Posterior cingulate gyrus (tissue), 11 donors: ENCODE measurements at places on chromosomes 3 and 15.

GRCh38 chr15:48794697-48795134 lies 16.2 kb downstream of the CEP152 start:
- DNase-seq: no peak

DNA sequence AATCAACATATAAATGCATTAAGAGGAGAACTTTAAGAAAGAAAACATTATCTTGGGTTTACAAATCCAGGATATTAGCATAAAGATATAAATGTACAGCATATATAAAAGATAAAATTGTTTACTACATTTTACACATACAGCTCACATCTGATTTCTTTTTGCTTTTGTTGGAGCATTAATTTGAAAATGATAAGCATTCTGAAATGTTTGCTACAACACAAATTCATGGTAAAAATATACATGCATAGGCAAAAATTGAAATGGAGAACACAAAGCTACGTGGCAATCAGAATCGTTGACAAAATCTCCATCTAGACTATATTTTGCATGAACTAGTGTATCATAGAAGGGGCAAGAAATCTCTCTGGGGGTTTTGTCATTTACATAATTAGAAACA lies 159.1 kb downstream of the TIGIT start:
- DNase-seq: no peak

GRCh38 chr3:97417-98258 lies 98.9 kb upstream of the CHL1 start:
- DNase-seq: no peak

GRCh38 chr3:52236424-52236886 lies 2.5 kb downstream of the TWF2 start:
- no peak for DNase-seq

GRCh38 chr3:176919836-176920765 lies 277.2 kb downstream of the TBL1XR1 start:
- DNase-seq: no peak

DNA sequence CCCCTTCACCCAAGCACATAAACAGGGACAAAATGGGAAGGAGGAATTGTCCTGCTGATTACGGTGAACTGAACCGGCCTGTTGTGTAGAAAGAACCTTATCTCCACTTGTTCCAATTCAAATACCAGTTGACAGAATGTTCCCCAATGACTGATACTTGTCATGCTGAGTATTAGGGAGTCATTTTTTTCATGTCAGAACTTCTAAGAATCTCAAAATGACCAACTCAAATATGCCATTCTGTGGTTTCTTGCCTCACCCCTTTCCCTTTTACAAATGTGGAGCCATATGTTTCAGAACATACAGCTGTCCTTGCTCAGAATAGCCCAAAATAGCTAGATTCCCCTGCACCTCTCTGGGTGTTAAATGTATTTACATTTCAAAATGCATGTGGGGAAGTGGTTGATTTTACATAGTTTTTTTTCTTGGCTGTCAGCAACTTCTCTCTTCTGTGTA lies 405.9 kb upstream of the TBL1XR1 start:
- DNase-seq: no peak

DNA sequence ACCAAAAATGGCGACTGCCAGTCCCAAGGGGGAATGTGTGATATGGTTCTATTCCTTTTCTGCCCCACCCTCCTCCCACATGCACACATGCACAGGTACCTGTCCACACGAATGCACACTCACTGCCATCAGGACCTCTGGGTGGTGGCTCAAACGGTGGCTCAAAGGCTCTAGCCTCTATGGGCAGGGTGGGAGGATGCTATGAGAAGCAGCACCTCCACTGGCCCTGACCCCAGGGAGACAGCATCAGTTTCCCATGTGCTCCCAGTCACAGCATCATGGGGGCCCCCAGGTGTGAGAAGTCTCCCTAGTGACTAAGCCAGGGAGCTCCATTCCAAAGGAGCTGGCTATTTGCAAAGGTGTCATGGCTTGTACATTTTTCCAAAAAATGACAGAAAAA lies 15.9 kb downstream of the SEMA3G start:
- DNase-seq: no peak

- DNase-seq: no peak
Observed at GRCh38 chr15:66651913-66652642, 50.0 kb upstream of the SMAD6 start.

DNA sequence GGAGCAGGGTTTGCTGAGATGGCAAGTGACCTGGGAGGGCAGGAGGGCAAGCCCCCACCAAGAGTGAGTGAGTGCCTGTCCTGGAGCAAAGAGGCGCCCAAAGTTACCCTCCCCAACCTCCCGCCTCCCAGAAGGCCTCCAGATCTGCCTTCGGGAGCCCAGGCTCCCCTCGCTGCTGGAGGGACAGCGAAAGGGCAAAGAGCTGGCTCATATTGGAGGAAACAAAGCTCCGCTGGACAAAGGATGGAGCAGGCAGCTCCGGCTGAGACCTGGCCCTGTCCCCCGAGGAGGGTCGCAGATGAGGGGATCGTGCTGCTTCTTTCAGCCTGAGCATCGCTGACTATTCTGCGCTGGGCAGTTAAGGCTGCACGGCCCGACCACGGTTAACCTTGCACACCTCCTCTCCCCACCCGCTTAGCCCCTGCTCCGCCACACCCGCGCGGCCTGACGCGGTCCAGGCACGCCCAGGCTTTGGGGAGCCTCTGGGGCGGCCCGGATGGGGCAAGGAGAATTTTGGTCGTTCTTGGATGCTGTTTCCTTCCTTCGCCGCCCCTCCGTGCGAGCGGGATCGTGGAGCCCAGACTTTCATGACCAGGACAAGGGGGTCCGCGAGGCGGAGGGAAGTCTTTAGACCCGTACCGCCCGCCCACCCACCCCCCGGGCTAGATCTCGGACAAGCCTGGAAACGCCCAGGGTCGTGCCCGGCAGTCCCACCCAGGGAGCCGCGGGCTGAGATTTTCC lies 651 bp downstream of the PLCD1 start:
- no peak for DNase-seq

DNA sequence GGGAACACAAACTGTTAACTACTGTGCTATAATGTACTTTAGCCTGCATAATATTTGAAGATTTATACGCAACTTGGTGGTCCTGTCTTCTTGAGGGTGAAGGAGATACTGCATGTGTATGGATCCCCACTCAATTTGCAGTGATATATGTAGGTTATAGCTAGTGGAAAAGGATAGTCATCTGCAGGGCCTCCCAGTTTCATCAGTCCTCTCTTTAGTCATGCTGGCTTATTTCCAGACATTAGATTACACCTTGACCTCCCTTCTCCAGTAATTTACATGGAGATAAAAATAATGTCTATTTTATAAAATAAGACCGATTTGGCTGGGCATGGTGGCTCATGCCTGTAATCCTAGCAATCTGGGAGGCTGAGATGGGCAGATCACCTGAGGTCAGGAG lies 3.7 kb downstream of the NR1D2 start:
- no peak for DNase-seq

DNA sequence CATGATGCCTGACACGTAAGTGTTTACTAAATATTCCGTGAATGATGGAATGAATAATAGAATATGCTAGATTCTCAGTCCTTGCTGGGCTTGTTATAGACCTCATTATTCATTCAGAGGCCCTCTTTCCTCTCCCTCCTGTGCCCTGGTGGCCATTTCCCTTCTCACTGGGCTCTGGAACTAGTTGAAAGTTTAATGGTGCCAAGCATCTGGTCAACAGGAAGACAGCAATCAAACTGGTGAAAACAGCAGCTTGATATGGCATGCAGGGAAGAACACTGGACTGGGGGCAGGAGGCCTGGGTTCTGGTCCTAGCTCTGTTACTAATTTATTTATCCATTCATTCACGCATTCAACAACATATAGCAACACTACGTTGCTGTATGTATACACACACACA lies 3.7 kb upstream of the APOD start:
- no peak for DNase-seq

GRCh38 chr3:126491221-126492013 lies 15.7 kb upstream of the ZXDC start:
- DNase-seq: peak; percentile 71

DNA sequence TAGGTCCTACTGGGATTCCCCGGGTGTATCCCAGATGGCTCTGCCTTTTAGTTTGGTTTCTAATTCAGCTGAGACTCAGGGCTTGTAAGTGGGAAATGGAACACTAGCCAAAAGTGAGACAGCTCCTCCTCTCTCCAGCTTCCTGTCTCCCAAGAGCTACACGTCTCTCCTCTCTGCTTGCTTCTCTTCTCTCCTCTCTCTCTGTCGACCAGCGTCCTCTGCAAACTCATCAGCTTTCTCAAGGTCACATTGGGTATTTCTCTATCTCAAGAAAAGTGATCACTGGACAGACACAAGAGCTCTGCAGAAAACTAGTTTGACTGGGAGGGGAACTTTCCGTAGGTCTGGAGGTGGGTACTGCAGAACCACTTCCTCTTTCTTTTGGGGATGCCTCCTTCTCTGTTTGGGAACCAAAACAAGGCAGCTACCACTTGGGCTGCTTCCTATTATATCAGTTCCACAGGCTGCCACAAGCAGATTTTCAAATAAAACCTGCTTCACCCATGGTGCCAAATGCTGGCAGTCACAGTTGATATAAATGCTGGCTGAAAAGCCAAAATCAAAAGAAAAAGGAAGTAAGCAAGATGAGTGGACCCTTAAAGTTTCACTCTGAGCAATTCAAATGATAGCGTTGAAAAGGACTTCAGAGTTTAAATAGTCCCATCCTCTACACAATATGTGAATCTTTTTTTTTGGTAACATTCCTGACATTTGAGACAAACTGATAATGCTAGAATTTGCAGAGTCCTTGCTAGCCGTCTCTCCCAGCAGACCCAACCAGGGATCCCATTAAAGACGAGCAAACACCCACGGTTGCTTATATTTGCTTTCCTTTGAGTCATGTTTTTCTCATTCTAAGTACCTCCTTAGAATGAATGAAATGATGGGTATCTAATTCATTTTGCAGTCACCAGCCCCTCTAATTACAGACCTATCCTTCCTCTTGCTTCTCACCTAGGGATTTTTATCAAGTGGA lies 7.2 kb upstream of the DYNC1LI1 start:
- no peak for DNase-seq

- no peak for DNase-seq
Observed at GRCh38 chr3:141093397-141093796, 42.2 kb downstream of the SPSB4 start.

DNA sequence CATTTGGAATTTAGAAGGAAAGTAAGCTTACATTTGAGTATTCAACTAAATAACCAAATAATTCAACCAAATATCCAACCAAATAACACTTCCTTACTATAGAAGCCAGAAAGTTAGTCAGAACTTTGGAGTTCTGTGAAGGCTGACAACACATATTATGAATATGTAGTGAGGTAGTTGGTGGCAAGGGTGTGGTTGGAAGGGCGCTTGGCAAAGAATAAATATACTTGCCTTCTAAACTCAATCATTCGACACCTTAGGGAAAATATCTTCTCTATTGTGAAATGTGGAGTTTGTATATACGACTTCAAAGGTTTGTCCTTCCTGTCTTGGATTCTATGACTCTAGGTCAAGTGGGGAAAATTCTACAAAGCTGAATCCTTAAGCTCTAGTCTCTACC lies 111.7 kb upstream of the OSTN start:
- DNase-seq: no peak

DNA sequence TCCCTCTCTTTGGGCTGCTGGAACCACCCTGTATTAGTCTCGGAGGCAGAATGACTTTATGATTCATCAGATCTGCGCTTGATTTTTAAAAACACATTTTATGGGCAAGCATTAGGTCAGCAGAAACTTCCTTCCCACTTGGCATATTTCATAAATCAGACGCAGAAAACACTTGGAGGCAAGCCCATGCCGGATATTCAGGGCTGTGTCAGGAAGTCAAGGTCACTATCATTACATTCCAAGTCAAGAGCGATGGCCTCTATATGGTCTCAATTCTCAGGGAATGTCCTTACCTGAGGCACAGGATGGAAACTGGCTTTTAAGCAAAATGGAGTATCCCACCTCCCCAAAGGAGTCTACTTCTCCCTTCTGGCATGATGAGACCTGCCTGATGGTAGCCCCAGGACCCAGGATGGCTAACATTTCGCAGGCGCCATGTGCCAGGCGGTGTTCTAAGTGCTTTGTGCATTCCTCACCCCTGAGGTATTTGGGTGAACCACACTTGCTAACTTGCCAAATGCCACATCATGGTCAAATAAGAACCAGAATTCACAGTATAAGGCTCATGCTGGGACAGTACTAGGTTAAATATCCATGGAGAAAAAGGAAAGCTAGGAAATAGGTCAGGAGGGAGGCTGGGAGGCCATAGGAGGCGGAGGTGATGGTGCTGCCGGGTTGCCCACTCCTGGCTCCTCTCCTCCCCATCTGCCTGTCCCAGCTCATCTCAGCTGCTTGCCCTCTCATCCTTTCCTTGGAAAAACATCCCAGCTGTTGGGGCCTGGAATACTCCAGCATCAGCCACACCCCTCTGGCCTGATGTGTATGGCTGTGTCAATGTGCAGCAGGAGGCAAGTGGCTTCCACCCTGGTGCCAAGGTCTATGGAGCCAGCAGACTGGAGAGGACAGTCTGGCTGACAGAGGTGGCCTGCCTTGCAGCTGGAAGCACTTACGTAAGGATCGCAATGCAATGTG lies 18.8 kb downstream of the BCL2L10 start:
- no peak for DNase-seq

GRCh38 chr15:67833710-67834511 lies 5.9 kb downstream of the RNU6-1 start:
- DNase-seq: no peak

- no peak for DNase-seq
Observed at GRCh38 chr15:57218826-57219576, 157.3 kb upstream of the CGNL1 start.

- no peak for DNase-seq
Observed at GRCh38 chr3:184914628-184915027, 102.7 kb downstream of the VPS8 start.

DNA sequence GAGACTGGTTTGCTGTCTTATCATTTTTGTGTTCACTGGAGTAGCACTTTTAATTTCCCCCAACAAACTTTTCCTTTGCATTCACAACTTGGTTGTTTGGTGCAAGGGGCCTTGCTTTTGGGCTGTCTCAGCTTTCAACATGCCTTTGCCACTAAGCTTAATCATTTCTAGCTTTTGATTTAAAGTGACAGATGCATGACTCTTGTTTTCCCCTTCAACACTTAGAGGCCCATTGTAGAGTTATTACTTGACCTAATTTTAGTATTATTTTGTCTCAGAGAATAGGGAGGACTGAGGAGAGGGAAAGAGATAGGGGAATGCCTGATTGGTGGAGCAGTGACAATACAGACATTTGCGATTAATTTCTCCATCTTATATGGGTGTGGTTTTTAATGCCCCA lies 340.1 kb upstream of the MANF start:
- no peak for DNase-seq

DNA sequence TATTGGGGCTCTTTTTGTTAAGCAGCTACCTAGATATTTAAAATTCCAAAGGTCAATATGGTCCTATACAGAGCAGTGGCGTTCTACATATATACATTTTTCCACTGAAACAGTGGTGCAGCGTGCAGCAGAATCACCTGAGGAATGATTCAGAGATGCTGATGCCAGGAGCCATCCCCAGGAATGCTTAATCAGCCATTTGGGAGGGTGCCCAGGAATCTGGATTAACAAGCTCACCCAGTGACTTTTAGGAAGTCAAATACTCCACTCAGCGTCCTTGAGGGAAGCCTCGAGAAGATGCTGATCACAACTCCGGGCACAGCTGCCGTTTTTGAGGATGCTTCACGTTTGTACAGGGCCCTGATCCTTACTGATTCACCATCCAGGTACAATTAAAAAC lies 82.6 kb upstream of the ARHGEF3 start:
- no peak for DNase-seq

GRCh38 chr3:157351981-157352380 lies 84.7 kb upstream of the PTX3 start:
- DNase-seq: no peak
